EL (cell line): ENCODE measurements at places on chromosomes 2 and 18.
A peak's percentile ranks its signal among the peaks of the same experiment; 100 is the strongest.

GRCh38 chr2:203164311-203164935 is 74.4 kb upstream of the CYP20A1 start:
- peak; percentile 1 for DNase-seq

GRCh38 chr18:12246849-12247808 is 7.0 kb upstream of the CIDEA start:
- DNase-seq = no peak

- DNase-seq = peak; percentile 93
Measured at GRCh38 chr2:112869258-112869842, 32.8 kb upstream of the IL1B start.

- DNase-seq = peak; percentile 1
Measured at GRCh38 chr18:45171679-45172191, 443.5 kb upstream of the SLC14A2 start.

DNA sequence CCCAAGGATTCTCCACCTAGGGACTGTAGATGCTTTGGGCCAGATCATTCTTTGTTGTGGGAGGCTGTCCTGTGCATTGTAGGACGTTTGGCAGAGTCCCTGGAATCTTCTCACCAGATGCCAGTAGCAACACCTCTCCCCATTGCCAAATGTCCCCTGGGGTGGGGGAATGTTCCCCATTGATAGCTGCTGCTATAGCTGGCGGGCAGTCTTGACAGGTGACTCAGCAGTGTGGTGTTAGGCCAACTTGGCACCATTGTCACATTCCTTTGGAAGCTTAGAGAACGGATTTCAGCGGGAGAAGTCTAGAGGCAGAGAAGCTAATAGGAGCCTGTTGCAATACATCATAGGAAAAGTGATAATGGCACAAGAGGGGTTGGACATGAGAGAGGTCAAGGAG is 495.7 kb upstream of the SMIM21 start:
- peak; percentile 43 for DNase-seq
